ENCODE measurements at places on chromosomes 11 and 22.

DNA sequence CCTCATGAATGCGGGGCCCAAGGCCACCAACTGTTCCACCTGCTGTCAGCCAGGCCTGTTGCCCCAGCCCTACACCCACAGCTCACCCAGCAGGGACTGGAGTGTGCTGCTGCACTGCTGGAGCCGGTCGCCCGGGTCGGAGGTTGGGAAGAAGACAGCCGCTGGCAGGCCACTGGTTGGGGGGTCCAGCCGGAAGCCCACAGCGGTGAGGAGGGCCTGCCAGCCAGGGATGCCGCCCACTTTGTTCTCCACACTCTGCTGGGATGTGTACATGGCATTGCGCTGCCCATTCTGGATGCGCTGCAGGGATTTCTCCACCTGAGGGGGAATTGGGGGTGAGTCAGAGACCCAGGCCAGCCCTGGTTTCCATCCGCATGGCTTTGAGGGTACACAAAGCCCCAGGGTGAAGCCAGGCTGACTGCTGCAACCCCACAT lies 74.2 kb upstream of the PITPNB start:
- no peak for DNase-seq

- DNase-seq = no peak
Measured at GRCh38 chr11:90847268-90847886, 624.5 kb upstream of the CHORDC1 start.

DNA sequence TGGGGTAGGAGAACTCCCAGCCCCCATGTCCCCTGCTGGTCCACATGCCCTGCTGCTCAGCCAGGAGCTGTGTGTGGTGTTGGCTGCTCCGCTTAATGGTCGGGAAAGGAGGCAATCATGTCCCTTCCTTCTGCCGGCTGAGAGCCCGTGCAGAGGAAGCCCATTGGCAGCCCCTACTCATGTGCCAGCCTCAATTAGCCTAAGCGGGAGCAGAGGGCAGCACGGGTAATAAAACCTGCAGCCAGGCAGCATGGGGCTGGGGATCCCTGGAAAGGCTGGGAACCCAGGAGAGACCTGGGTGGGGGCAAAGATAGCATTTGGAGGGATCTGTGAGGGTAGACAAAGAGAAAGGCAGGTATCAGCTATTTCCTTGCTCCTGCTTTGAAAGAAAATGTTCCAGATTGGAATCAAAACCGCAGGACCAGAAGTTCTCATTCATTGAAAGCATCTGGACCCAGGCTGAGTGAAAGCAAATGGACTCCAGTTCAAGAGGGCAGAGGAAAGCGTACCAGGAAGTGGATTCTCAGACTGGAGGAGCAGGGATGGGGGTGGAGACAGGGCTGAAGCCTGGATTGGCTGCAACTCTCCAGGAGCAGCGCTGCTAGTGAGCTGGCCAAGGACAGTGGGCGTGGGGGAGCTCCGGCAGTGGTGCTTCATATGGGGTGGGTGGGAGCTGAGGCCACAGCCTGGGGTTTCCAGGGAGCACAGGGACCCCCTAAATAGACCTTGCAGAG lies 103.4 kb upstream of the NECTIN1 start:
- DNase-seq = no peak

GRCh38 chr11:75456596-75457183 lies 23.7 kb upstream of the KLHL35 start:
- DNase-seq = no peak

DNA sequence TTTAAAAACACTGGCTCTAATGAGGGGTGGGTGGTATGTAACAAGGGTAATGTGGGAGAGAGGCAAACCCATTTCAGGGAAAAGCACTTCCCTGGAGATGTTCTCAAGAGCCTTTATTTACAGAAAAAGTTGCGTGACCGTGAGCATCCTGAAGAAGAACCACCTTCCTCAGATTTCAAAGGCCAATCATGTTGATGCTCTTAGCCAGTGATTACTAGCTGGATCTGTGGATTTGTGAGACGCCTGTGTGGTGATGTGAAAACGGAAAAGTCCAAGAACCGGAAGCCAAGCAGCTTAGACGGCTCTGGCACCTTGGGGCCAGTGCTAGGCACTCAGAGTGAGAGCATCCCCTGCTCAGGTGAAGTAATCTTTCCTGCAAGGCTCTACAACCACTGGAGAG lies 12.6 kb upstream of the UBASH3B start:
- DNase-seq = no peak

DNA sequence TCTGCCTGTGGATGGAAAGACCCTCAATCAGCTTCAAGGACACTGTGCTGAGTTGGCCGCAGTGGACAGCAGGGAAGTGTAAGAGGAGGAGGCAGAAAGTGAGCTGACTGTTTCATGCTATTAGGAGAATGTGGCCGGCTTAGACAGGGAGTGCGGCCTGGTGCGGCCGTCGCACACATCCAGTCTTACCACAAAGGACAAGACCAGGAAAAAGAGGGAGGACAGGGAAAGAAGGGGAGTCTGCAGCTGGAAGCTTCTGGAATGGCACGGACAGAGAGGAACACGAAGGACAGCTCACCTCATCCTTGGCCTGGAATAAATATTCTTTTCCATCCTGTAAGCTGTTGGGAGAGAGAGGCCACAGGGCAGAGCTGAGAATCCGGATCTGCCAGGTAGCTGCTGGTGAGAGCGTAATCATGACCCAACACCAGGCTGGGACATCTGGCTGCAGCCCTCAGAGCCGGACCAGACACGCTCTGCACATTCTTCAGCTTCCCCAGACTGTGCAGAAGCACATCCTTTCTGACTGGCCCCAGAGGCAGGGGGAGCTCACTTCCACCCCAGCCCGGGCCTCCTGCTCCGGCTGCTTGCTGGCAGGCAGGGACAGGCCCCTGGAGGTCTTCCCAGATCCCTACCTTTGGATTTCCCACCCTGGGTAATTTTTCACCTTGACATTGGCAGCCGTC lies 8.6 kb upstream of the RBM4B start:
- no peak for DNase-seq

DNA sequence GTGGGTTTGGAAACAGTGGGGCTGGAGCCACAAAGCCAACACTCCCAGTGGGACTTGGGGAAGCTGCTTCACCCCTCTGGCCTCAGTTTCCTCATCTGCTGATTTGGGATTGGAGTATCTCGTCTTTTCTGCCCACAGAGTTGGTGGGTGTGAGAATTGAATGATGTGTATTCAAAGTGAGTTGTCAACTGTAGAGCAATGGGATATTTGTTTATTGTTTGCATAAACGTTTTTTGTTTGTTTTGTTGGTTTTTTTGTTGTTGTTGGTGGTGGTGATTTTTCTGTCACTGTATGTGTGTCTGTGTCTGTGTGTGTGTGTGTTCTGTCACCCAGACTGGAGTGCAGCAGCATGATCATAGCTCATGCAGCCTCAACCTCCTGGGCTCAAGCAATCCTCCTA lies 542.0 kb downstream of the MIAT start:
- DNase-seq = no peak

DNA sequence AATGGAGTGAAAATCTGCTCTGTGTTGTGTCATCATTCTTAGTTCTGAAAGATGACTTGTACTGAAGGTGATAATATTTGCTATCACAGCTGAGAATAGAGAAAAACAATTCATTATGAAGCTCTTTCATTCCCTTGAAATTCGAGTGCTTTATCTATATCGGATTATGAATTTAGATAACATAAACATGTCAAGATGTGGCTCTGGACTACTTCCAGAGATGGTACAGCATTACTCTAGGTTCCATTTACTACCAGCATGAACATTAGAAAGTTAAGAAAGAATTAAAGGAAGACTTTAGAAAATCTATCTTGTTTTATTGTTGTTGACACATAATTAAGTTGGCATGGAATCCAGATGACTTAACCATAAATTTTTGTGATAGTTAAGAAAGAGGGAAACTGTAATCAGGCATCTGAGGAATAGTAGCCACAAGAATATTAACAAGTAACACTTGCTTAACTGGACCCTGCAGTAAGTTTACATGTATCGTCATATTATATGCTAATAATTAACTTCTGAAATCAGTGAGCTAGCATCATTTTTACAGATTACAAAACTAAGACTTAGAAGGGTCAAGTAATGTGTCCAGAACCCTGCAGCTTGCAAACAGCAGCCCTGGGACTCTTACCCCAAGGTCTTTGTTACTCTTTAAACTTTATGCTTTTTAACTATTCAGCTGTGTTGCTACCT lies 182.6 kb downstream of the DDX10 start:
- no peak for DNase-seq
